AG04449 (cell line): ENCODE measurements at places on chromosomes 13 and 19.

GRCh38 chr13:23707674-23708073 is 137.5 kb downstream of the TNFRSF19 start:
- no peak for DNase-seq

DNA sequence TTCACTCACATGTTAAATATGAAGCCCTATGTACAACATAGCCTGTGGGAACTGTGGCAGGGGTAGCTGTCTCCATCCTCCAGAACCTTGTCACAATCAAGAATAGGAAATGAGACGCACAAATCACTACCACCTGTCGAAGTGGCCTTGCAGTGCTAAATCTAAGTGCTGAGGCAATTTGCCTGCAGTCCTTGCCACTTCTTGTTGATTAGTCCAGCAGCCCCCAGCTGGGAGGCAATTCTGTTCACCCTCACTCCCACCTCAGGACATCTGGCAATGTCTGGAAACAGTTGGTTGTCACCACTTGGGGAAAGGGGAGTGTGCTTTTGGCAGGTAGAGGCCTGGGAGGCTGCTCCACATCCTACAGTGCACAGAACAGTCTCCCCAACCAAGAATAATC is 10.7 kb downstream of the RFX2 start:
- DNase-seq, result no peak

- DNase-seq, result no peak
Observed at GRCh38 chr13:74710006-74710405, 575.8 kb upstream of the KLF12 start.

DNA sequence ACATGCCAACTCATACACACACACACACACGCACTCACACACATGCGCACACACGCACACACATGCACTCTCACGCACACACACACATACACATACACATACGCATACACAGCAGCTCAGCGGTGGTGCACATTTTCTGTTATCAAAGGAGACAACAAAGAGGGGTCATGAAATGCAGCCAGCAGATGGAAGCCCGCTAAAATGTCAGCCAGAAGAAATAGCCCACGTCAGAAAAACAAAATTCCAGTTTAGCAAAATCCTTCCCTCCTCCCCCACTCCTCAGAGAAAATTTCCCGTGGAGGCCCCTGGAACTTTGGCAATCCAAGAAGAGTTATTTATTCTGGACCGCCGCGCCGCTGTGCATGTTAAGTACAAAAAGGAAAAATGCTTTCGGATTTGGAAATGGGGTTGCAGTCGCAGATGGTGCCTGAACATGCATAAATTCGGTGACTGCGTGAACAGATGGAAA is 114.6 kb upstream of the VSTM2B start:
- DNase-seq, result no peak

DNA sequence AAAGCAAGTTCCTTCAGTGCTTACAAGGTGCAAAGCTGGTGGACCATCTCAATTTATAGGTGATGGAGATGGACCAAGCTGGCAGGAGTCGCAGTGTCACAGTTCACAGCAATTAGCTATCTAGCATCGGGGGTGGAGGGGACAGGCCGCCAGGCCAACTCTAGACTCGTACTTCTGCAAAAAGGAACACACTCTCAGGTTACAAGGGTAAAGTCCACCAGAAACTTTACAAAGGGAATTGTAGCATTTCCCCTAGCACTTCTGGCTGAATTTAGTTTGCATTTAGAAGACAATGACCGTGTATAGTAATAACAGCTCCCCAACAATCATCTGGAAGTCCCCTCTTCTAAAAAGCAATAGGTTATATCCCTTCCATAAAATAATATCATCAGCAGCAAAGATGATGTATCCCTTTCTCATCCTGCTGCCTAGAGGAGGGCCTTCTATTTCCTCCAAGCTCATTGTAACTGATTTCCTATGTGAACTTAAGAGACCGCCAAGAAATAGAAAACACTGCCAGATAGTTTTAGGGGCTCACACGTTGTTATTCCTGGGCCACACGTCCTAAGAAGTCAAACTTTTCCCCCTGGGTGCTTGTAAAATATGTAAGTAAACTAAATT is 8.5 kb upstream of the DOCK9 start:
- no peak for DNase-seq

GRCh38 chr19:10706990-10707389 is 5.8 kb downstream of the QTRT1 start:
- no peak for DNase-seq
